ENCODE measurements at places on chromosomes 4 and X.

DNA sequence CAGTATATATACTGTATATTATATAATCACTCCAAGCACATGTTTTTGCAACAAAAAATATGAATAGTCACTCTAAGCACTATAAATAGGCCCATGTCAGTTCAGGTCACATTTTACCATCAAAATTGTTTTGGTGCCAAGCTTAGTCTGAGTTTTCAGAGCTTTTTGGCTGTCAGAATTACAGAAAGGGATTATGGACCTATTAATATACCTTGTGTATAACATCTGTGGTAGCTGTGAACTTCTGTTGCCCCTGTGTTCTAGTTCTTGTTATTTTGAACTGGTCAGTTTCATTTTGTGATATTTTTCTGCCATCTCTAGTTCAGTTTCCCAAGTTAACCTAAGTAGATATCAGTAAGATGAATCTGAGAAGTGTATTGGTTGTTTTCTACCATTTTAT is 22.9 kb downstream of the EXOC1 start:
- no peak for DNase-seq

- no peak for DNase-seq
Measured at GRCh38 chr4:131426023-131426758, 1722.9 kb upstream of the PCDH10 start.

GRCh38 chrX:40663078-40663740 is 15.8 kb upstream of the CXorf38 start:
- DNase-seq, result no peak

DNA sequence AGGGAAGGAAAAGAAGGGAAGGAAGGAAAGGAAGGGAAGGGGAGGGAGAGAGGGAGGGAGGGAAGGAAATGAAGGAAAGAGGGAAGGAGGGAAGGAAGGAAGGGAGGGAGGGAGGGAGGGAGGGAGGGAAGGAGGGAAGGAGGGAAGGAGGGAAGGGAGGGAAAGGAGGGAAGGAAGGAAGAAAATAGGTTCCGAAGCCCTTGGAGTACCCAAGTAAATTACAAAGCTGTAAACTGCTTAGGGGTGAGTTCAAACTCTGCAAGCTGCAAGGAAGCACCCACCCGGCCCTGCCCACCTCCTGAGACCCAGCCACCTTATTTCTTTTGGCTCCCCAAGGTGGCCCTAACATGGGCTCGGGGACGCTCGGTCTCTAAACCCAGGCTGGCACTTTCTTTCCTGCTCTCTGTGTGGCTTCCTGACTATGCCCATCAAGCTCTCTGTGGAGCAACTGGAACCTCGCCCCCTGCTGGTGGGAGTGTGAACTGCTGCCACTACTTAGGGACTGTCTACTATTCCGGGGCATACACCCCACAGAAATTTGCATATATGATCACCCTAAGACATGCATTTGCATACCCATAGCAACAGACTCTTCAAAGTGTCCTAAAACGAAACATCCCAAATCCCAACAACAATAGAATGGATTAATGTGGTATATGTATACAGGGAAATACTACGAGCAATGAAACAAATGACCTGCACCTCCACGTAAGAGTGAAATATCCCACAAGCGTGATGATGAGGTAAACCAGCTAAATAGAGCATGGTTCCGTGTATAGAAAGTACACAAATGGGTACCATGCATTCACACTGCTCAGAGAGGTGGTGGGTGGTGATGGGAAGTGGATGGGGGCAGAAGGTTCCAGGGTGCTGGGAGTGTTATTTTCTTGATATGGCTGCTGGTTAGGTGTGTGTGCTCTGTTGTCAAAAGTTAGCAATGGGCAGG is 151.7 kb upstream of the TBL1X start:
- peak; percentile 86 for DNase-seq

GRCh38 chr4:40200875-40201801 is 4.3 kb downstream of the RHOH start:
- DNase-seq, result peak; percentile 84

DNA sequence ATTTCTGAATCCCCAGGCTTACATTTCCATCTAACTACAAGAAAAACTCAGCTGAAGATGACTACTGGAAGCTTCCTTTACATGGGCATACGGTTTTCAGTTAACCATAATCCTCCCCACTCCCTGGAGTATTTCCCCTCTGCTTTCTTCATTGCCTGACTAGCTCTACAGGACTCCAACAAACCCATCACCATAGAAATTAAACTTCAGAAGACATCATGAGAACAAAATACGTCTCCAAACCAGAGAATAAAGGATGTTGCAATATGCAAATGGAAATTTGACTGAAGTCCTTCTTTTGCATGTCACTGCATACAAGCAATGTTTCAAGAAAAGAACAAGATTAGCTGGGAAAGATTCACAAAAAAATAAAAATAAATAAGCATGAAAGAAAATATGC is 170.2 kb upstream of the PCDH18 start:
- DNase-seq, result no peak

GRCh38 chr4:76688619-76689144 is 209.3 kb downstream of the SOWAHB start:
- no peak for DNase-seq

DNA sequence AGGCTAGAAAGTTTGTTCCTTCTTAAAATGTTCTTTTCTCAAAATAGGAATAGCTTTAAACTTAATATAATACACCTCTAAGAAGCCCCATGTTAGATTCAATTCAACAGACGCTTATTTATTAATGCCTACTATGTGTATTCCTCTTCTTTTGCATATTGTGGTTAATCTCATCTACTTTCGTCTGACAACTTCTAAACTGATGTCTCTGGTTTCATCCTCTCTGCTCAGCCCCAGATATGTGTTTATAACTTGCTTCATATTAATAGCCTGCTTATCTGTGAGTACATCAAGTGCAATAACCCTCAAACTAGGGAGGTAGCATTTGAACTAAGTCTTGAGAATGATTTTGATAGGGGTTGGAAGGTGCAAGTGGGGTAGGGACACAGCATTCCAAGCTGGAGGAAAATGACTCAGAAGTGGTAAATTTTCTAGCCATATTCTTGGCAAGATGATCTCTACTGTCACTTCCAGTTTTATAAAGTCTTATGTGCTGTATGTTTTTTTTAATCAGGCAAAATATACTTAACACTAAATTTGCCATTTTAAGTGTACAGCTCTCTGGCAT is 37.0 kb downstream of the STK26 start:
- DNase-seq, result no peak

GRCh38 chr4:1493540-1494287 is 87.5 kb upstream of the NKX1-1 start:
- no peak for DNase-seq

Measured in activated CD4-positive, alpha-beta T cell treated with anti-CD3 and anti-CD28 coated beads, Interleukin-2, Interleukin-6, amounts not matched to agents 100 ng/mL and 50 ng/mL, durations not matched to agents 16 hours and 8 hours (primary cell).